CD4-positive, alpha-beta T cell treated with Interferon gamma for 1 hour (primary cell): ENCODE measurements at places on chromosomes 3 and 15.
A peak's percentile ranks its signal among the peaks of the same experiment; 100 is the strongest.

DNA sequence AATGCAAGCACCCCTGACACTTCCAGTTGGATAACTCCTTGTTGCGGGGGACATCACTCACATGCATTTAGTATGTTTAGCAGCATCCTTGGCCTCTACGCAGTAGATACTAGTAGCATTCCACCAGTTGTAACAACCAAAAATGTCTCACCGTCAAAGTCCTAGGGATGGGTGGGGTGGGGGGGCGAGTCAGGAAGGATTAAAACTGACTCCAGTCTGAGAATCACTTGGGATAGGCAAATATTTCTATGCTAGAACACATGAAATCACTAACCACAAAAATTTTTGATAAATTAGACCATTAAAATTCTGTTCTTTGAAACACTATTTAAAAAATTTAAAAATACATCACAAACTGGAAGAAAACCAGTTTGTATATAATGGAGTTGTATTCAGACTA lies 18.0 kb downstream of the ICE2 start:
- DNase-seq: no peak

GRCh38 chr15:48040166-48040817 lies 80.5 kb upstream of the SLC24A5 start:
- no peak for DNase-seq

- no peak for DNase-seq
Observed at GRCh38 chr15:78104566-78105475, 12.5 kb downstream of the SH2D7 start.

GRCh38 chr3:158097081-158097592 lies 9.1 kb downstream of the SHOX2 start:
- no peak for DNase-seq

GRCh38 chr15:88337993-88338392 lies 81.5 kb upstream of the NTRK3 start:
- no peak for DNase-seq

DNA sequence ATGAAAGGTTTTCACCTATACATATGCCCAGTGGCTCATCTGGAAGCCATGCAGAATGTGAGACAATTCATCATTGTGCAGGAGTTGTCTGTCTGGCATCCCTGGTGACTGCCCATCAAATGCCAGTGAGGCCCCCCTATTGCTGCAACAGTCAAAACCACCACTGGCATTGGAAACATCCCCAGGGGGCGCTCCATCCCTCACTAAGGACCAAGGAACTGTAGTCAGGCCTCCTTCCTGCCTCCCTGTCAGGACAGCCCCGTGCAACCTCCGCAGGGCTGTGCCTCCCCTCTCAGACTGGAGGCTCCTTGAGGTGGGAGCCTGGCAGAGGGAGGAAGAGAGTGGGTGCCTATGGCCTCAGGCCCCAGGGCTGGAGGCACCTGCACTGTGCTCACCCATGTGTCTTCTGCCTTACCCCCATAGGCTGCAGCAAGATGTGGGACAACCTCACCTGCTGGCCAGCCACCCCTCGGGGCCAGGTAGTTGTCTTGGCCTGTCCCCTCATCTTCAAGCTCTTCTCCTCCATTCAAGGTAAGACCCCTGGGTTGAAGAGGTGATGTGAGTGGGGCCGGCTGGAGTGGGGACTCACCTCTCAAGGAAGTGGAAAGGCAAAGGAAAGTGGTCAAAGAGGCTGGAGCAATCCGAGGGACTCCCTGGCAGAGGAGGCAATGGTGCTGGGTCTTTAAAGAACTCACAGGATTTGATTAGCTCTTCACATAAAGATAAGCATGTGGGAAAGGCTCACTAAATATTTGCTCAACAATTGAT lies 16.5 kb downstream of the VIPR1 start:
- DNase-seq: peak; percentile 32

- no peak for DNase-seq
Observed at GRCh38 chr15:57914350-57915055, 151.0 kb downstream of the ALDH1A2 start.

- no peak for DNase-seq
Observed at GRCh38 chr3:135447483-135447882, 518.0 kb upstream of the PPP2R3A start.
